ENCODE measurements at places on chromosomes 5 and 9.
A peak's percentile ranks its signal among the peaks of the same experiment; 100 is the strongest.

- no peak for DNase-seq
These were observed 36.6 kb upstream of the CDH12 start for GRCh38 chr5:22889720-22890119.

GRCh38 chr5:144333336-144333920 is 162.8 kb downstream of the KCTD16 start:
- DNase-seq, result no peak

GRCh38 chr9:21974722-21975409 is 19.3 kb downstream of the CDKN2A start:
- peak; percentile 41 for DNase-seq

- DNase-seq, result no peak
These were observed 88.1 kb downstream of the FANCC start for GRCh38 chr9:95229230-95229915.

DNA sequence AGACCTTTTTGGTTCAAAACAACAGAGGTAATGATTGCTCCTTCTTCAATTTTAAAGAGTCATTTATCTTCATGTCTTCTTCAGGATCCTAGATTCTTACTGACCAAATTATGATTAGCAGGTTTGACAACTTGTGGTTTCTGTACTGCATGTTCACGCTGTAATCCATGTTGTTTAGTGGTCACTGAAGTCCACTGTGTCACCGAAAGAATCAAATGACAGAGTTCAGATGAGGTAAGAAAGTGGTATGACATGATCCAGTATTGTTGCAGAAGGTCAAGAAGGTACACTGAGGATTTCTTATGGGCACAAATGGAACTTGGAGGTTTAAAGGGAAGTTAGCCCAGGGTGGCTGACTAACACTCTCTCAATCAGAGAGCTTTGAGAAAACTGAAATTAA is 649.2 kb downstream of the EFNA5 start:
- DNase-seq, result no peak

- DNase-seq, result no peak
These were observed 51.4 kb downstream of the CDH9 start for GRCh38 chr5:26986985-26987384.

- no peak for DNase-seq
These were observed 188.5 kb downstream of the PAPPA start for GRCh38 chr9:116342061-116342460.

DNA sequence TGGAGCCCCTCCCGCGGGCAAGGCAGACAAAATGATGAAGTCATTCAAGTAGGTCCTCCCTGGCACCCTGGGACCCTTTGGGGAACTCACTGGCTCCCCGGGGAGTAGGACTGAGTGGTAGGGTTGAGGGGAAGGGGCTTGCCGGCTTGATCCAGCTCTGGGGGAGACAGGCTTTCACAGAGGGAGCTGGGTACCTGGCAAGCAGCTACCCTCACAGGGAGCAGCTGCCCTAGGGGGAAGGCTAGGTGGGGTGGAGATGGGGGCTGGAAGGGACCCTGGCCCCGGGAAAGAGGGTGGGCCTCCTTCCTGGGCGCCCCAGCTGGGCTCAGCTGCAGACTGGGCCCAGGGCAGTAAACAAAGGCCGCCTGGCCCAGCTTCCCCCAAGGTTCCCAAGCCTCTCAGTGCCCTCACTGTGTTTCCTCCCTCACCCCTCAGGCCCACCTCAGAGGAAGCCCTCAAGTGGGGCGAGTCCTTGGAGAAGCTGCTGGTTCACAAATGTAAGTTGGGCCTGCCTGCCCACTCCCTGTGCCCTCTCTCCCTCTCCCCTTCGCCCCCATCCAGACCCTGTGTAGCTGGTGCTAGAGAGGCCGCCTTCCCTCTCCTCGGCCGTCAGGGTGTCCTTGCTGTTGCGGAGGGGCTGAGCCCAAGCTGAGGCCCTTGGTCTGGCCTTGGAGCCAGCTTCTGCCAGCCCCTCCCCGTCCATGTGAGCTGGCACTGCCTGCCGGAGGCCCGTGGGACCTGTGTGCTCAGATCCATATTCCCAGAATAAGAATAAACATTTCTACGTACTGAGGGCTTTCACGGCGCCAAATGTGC is 131.2 kb downstream of the RGS3 start:
- no peak for DNase-seq

Data from stimulated activated naive CD4-positive, alpha-beta T cell treated with Interleukin-2 at 50 U/mL for 16 hours (primary cell).